Hematopoietic multipotent progenitor cell treated with erythropoietin and hydrocortisone succinate and interleukin-3 and kit ligand, for 8 days (in vitro differentiated cells): ENCODE measurements at places on chromosomes 2 and 18.

DNA sequence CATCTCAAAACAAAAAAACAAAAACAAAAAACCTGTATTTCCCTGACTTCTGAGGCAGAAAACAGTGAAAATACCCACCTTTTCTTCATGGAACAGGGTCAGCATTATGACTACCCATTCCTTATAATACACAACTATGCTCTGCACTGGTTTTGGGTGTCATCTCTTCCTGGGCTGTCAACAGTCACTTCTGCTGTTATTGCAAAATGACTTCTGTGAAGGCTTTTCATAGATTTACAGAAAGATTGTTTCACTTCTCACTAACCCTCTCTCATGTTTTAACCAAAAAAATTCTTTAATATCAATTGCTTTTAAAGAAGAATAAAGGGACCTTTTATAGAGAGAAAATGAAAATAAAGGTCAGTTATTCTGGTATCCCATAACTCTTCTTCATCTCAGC lies 26.5 kb upstream of the PIK3C3 start:
- no peak for DNase-seq

DNA sequence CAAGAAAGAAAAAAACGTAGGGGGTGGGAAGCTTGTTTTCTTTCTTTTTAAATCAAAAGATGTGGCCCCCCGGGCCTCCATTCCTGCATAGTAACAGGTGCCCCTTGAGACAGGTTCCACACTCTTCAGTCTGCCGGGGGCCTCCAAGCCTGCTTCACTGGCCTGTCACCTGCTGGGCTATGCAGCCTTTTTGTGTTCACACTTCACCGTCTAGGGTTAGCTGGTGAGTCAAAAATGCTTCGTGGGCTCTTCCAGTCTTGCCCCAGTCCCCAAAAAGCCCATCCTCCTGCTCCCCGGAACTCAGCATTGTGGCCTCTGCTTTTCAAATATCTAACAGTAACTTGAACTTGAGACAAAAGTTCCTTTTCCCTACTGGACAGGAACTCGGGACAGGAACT lies 67.9 kb downstream of the POLR1A start:
- DNase-seq = no peak

DNA sequence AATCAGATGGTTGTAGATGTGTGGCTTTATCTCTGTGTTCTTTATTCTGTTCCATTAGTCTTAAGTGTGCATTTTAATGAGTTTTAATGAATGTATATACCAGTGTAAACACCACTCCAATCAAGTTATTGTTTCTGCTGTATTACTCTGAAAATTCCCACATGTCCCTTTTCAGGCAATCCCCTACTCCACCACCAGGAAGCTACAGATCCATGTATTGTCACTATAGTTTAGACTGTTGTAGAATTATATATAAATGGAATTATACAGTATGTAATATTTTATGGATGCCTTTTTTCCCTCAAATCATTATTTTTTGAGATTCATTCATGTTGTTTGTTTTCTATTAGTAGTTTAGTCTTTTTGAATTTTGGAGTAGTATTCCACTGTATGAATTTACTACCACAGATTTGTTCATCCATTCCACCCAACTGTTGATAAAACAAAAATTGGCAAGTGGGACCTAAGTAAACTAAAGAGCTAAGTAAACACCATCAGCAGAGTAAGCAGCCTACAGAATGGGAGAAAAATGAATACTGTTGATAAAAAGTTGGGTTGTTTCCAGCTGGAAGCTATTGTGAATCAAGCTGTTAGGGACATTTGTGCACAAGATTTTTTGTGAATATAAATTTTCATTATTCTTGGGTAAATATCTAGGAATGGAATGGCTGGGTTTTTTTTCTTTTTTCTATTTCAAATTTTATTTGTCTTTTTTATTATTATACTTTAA lies 262.0 kb downstream of the CAMKMT start:
- no peak for DNase-seq

- no peak for DNase-seq
Measured at GRCh38 chr2:2757764-2758163, 426.7 kb upstream of the MYT1L start.

DNA sequence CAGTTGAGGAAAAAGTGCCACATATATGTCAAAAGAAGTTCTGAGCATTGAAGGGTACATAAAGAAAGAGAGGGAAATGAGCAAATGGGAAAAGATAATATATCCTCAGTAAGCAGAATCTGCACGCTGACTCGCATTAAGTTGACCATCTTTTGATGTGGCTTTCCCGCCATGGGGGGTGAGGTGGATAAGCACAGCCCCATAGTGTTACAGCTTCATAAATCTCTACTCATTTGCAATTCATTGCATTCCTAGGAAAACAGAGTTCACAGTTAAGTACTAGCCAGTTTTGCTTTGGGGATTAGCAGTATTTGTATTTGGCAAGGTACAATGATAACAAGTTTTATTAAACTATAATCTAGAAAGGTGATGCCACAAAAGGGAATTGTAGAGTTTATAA lies 814.2 kb downstream of the LRP1B start:
- DNase-seq = no peak

DNA sequence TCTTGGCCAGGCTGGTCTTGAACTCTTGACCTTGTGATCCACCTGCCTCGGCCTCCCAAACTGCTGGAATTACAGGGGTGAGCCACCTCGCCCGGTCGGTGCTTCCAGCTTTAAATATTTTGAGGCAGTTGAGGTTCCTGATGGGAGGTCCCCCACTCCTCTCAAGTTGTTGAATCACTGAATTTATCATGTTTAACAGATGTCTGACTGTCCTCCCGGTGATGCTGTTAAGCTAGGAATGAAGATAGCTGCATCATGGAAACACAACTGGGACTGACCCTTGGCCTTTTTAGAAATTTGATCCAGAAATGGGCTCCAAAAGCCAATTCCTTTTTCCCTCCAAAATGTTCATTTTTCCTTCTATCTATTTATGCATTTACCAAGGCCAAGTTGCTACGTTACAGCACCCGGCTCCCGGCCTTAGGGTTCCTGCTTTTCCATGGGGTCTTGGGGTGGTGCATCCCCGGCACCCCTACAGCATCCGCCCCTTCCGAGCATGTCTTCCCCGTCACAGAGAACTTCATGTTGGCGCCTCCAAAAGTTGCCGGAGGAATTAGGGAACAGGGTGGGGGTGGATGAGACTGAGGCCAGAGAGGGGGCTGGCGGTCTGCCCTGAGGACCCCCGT lies 43.9 kb downstream of the PAX8 start:
- no peak for DNase-seq

DNA sequence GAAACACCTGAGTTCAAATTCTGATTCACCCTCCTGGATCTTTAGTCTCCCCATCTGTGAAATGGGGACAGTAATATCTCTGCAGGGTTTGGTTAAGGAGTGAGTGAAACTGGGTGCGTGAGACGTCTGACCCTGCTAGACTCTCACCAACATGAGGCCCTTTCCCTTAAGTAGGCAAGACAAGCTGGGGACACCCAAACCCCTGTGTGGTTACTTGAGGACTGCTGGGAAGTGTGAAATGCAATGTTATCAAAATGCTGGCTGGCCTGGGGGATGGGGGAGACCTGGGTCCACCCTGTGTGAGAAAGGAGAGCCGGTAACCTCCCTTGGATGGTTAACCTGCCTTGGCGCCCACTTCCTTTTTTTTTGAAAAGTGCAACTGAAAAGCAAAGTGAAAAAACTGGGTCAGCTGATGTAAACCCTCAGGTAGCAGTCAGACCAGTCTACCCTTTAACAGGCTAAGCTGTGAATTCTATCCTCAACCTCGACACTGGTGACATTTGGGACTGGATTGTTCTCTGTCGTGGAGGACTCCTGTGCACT lies 82.3 kb downstream of the INPP5D start:
- DNase-seq = no peak

DNA sequence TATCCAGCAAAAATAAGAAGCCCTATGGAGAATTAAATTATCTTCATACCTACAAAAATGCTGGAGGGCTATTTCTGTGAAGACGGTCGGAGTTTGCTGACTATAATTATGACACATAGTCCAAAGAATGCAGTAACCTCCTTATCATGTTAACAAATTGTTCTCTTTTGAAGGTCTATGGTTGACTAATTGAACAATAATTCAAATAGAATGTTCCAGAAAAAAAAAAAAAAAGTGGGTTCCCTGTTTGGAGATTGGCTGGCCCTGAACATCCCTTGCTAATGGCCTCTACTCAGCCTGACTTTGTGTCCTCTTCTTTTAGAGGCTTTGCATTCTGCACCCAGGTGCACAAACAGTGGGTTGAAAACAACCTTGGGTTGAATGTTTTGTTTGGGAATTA lies 82.8 kb upstream of the CCBE1 start:
- no peak for DNase-seq

GRCh38 chr18:77369644-77370043 lies 120.0 kb downstream of the GALR1 start:
- no peak for DNase-seq

GRCh38 chr2:44218771-44219170 lies 50.1 kb downstream of the PPM1B start:
- DNase-seq = no peak

- no peak for DNase-seq
Measured at GRCh38 chr2:18988631-18989232, 369.7 kb downstream of the OSR1 start.

GRCh38 chr2:481388-481787 lies 193.5 kb upstream of the ALKAL2 start:
- no peak for DNase-seq

DNA sequence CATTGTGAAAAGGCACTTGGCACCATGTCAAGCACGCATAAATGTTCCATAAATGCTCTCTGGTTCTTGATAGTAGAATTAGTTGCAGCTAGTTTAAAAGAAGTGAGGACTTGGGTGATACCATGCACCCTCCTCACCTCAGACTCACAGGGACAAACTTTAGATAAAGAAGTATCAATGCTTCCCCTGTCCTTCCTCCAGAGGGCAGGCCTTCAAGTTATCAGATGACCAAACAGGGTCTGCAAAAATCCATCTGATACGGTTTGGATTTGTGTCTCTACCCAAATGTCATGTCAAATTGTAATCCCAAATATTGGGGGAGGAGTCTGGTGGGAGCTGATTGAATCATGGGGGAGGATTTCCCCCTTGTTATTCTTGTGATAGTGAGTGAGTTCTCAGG lies 54.1 kb downstream of the C1QL2 start:
- DNase-seq = no peak

DNA sequence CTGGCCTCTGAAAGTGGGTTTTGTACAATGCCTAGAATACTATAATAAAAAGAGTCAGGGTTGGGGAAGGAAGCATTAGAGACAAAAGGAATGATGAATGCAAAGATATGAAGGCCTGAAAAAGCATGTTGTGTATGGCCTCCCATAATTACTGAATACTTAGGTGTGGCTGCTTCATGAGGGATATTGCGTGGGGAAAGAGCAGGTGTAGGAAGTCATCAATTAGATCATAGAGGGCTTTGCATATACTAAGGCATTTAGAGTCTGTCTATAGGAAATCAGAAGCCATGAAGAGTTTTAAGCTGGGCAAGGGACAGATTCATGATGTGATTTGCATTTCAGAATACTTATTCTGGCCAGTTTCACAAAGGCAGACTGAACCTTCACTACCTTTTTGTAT lies 48.2 kb downstream of the NCOA1 start:
- no peak for DNase-seq

- no peak for DNase-seq
Measured at GRCh38 chr2:202408546-202409140, 32.5 kb downstream of the BMPR2 start.
